ENCODE measurements at places on chromosomes 11 and 22.

DNA sequence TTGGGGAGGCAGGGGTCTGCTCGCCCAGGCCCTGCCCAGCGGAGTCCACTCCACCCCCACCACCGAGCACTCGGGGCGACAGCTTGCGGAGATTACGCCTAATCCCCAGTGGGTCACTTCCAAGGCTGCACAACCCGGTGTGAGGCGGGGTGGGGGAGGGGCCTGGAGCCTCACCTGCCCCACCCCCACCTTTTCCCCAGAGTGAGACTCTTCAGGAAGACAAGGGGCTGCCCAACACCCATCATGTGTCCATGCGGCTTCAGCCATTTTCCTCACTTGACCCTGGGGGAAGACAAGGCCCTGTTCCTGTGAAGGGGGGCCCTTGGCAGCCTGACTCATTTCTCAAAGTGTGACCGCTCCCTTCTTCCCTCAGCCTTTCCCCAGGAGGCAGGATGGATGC, 12.5 kb downstream of the SYNGR1 start:
- DNase-seq, result peak; percentile 96

- DNase-seq, result no peak
These were observed 70.6 kb downstream of the C2CD3 start for GRCh38 chr11:74100231-74100630.

- peak; percentile 57 for DNase-seq
These were observed 302.7 kb downstream of the DDX10 start for GRCh38 chr11:108967571-108967970.

GRCh38 chr11:35927104-35927503, 16.8 kb upstream of the LDLRAD3 start:
- DNase-seq, result peak; percentile 69

- no peak for DNase-seq
These were observed 1397.3 kb upstream of the TENM4 start for GRCh38 chr11:80838153-80838552.

DNA sequence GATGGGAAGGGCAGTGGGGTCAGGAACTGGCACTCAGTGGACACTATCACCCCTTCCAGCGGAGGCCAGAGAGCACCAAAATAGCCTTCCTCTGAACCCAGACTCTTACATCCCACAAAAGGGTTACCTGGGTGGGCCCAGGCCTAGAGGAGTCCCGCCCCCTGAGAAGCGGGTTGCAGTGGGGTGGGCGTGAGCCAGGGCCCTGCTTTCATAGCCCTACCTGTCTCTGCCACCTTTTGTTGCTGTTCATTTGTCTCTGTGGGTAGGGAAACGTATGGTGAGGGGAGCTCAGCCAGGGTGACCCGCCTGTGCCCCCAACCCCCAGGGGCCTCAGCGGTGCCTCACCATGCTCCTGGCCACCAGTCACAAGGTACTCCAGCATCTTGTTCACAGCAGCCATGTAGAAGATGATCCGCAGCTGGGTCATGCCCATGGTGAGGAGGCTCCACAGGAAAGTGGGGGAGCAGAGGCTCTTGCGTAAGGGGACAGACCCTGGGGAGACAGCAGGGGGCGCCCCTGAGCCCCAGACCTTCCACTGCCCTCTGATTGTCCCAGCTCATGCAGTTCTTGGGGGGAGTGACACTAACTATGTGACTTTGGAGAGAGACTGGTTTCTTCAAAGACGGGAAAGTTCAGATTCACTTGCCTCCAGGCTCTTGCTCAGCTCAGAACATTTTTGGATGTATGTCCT, 24.0 kb downstream of the SLC43A1 start:
- peak; percentile 59 for DNase-seq

Data from NCI-H82 (cell line).